HFFc6 (cell line): ENCODE measurements at places on chromosomes 2 and 18.

- no peak for DNase-seq
Observed at GRCh38 chr2:27807476-27807875, 36.0 kb downstream of the MRPL33 start.

DNA sequence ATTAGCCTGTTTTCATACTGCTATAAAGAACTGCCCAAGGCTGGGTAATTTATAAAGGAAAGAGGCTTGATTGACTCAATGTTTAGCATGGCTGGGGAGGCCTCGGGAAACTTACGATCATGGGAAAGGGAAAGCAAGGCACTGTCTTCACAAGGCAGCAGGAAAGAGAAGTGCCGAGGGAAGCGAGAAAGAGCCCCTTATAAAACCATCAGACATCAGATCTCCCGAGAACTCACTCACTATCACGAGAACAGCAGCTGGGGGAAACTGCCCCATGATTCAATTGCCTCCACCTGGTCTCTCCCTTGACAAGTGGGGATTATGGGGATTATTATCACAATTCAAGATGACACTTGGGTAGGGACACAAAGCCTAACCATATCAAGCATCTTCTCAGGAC, 23.3 kb downstream of the RHOB start:
- no peak for DNase-seq

GRCh38 chr18:57923611-57924010, 120.4 kb upstream of the NEDD4L start:
- no peak for DNase-seq

- DNase-seq: no peak
Observed at GRCh38 chr2:147499785-147500184, 345.0 kb upstream of the ACVR2A start.

DNA sequence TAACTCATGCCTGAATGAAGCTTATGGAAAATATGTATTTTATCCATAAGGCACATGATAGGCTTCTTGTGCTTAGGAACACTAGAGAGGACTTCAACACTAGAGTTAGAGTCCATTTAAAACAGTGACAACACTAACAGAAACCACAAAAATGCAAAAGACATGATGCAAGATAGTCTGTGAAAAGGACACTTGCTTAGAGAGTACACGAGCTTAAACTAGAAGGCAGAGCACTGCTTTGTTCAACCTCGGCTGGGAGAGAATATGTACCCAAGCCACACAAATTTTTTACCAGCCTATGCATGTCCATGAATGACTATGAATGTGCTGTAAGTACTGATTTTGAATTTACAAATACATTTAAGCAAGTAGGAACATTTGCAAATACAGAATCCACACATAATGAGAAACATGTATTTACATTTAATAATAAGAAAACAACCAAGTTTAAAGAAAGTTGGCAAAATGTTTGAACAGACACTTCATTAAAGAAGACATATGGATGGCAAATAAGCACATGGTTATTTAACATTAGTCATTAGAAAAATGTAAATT, 130.6 kb downstream of the SPOPL start:
- peak; percentile 8 for DNase-seq

GRCh38 chr2:105584435-105585010, 160.2 kb upstream of the NCK2 start:
- DNase-seq: no peak

DNA sequence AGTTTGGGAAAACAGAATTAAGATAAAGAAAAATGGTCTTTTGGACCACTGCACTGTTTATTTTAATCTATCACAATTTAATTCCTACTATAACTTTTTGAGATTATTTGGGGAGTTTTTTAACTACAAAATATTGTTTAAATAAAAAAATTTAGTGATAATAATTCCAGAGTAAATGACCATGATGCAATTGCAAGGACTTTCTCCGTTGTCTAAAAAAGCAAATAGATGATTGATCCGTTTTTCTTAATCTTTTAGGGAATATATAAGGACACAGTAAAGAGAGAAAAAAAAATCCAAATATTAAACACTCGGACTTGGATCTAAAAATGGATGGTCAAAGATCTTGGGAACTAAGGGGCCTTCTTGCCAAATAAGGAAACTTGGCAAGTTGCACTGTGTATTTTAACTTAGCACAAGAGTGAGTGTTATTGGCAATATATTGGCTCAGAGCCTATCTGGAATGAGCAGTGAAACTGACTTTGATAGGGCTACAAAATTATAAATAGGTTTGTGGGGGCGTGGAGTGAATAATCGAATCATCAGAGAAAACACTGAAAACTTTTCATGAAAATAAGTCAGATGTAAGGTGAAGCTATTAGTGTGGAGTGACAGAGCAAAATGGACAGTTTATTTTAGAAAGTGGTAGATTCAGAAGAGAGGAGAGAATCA, 2.0 kb downstream of the MAP3K20 start:
- no peak for DNase-seq

DNA sequence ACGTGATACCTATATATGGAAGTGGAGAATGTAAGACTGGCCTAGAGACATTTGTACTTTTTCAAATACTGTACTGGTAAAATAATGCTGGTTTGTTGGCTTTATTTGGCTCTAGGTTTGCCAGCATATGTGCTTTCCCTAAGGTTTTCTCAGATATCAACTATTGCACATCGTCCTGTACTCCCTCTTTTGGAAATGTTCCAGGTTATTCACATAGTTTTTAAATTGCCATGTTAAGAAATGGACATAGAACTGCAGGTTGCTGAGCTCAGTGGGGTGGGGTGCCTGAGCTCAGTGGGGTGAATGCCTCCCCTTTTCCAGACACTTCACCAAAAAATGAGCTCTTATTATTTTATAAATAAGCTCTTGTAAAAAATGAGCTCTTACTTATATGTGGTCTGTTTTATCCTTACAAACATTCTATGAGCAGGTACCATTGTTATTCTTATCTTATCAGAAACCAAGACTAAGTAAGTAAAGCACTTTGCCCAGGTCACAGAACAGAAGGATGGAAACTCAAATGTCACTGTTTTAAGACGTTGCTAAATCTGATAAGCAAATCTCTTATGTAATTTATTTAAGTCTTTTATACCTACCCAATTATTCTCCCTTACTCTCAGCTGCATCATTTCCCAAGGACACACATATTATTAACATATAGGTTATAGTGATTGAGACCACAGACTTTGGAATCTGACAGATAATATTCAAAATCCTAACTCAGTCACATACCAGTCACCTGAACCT, 99.0 kb downstream of the CPS1 start:
- no peak for DNase-seq

- DNase-seq: no peak
Observed at GRCh38 chr2:25363733-25364132, 22.0 kb upstream of the DNMT3A start.

- no peak for DNase-seq
Observed at GRCh38 chr2:241724259-241724974, 10.0 kb upstream of the D2HGDH start.

- no peak for DNase-seq
Observed at GRCh38 chr2:174984561-174984960, 20.6 kb downstream of the CHN1 start.

GRCh38 chr18:63951302-63951705, 2.2 kb downstream of the HMSD start:
- DNase-seq: peak; percentile 12

- DNase-seq: no peak
Observed at GRCh38 chr2:15941481-15941850, 1.1 kb downstream of the MYCN start.

GRCh38 chr2:17821535-17822444, 5.5 kb downstream of the MSGN1 start:
- no peak for DNase-seq

GRCh38 chr2:14417551-14417950, 215.0 kb upstream of the LRATD1 start:
- no peak for DNase-seq

DNA sequence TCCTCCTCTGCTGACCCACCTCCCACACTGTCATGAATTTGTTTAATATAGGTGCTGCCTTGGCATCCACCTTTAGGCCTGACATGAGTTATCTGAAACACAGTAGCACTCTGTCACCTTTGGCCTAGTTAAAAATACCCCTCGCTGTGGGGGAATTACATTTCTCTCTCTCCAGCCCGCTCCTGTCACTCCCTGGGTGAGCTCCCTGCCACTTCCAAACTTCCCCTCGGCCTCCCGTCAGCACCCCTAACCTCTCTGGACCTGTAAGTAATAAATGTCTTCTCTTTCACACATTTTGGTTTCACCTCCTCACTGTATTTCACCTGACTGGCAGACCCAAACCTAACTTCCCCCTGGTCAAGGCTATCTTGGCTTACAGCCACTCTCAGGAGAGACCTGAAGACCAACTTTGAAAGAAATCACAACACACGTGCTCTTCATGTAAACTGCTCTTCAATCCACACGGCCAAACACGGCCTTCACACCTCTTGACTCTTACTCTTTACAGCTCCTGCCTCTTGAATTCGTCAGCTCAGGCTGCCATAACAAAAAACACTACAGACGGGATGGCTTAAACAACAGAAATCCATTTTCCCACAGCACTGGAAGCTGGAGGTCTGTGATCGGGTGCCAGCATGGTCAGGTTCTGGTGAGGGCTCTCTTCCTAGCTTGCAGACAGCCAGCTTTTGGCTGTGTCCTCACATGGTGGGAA, 28.3 kb downstream of the REEP1 start:
- no peak for DNase-seq

DNA sequence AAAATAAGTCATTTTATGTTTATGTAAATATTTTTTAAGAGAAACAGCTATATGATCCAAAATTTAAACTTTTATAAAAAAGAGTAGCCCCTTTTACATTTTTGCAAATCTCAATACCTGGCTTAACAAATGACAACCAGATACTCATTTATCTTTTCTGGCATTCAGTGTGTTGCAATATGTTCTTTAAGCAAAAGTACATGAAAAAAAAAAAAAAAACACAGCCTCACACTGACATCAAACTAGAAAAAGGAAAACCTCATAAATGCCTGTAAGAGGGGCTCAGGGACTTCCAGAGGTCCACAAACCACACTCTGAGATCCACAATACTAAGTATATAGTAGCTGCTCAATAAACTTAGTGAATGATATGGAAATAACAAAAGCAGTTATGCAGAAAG, 21.9 kb downstream of the PPP4R3B start:
- no peak for DNase-seq

DNA sequence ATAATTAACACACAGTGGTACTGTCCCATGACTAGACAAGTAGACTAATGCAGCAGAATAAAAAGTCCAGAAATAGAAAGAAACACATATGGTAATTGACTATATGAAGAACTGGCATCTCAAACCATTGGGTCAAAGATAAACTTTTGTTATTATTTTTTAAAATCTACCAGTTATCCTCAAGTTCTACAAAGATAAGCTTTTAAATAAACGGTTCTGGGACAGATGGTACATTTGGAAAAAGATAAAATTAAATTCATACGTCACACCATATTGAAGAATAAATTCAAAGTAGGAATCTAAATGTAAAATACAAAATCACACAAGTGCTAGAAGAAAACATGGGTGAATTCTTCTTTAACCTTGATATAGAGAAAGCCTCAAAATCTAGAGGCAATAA, 37.6 kb upstream of the PLEKHM3 start:
- DNase-seq: no peak

- no peak for DNase-seq
Observed at GRCh38 chr2:234308813-234309195, 188.1 kb downstream of the ARL4C start.

- DNase-seq: no peak
Observed at GRCh38 chr2:98480598-98480997, 35.9 kb downstream of the INPP4A start.

DNA sequence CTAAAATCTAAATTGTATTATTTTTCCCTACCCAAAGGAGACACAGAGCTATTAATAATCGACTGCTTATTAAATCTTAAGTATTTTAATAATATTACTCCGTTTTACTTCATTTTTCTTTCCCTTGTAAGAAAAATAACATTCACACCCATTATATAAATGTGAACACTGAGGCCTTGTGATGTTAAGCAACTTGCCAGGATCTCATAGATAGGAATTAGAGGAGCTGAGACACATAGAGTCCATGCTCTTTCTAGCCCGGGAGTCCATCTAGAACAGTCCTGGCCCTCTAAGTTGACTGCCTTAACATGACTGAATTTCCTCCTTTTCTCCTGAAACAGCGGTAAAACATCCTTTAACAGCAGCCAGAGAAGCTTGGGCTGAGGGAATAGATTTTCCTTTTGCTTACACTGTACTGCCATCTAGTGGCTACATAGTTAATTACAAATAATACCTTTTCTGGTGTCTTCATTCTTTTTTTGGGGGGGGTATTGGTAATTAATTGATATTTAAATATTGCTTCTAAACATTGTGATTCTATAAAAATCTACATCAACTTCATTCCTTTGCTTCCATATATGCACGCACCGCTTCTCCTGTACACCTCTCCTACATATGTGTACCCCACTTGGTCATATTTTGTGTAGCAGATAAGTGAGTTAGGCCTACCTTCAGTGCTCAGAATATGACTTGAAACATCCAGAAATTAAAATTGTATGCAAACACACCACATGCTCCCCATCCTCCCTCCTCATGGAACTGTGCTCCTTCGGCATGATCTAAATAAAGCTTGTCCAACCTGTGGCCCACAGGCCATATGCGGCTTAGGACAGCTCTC, 125.8 kb upstream of the HNMT start:
- peak; percentile 53 for DNase-seq

- no peak for DNase-seq
Observed at GRCh38 chr2:165162466-165162865, 41.4 kb downstream of the SCN3A start.

GRCh38 chr2:69188182-69188900, 175.4 kb downstream of the ANTXR1 start:
- DNase-seq: no peak

- DNase-seq: no peak
Observed at GRCh38 chr2:158905784-158906183, 62.7 kb upstream of the TANC1 start.

DNA sequence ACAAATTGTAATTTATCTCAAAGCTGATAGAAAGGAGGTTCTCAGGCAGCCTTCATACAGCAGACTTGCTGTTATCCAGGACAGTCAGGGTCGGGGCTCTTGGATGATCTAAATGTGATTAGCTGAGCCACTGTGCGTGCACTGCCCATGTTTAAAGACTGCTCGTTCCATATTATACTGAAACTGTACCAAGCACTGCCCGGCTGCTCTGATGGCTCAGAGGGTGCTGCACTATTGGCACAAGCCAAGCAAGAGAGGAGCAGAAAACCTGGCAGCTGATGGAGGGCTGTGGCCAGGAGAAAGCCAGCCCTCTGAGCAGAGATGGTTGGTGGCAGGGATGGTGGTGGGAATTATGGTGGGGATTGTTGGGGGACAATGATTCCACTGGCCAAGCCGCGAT, 63.4 kb downstream of the COL6A3 start:
- DNase-seq: no peak

DNA sequence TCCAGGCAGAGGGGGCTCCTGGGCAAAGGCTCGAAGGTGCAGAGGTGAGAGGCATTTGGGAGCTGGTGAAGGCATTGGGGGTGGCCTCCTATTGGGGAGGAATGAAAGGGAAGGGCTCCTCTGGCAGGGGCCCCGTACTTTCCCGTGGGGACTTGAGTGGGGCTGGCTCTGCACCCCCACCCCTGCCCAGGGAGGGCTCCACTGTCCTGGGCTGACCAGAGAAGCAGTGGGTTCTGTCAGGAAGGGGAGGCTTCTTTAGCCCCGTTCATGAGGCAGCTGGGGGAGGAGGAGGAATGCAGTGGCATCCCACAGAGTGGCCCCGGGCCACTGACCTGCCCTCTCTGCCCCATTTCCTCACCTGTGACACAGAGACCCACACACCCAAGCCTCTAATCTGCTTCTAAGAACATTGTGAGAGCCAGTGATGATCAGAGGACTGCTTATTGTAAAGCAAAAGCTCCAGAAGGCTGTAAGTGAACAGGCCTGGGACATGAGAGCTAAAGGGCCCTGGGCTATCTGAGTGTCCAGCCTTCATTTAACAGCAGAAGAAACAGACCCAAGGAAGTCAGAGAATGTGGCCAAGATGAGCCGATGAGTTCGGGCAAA, 38.6 kb upstream of the GPAT2 start:
- DNase-seq: no peak

GRCh38 chr2:17765398-17765797, 11.5 kb downstream of the GEN1 start:
- no peak for DNase-seq
